ENCODE measurements at places on chromosomes 13 and 19. TPM values are rescaled to one million over a fixed set of nuclear protein-coding genes. Genes with fewer than 3 reads are reported as not detected.

Gene C1QTNF9B
- not detected for total RNA-seq

Gene BEST2
- total RNA-seq: not detected

Gene SULT2A1
- not detected for total RNA-seq

Gene NLRP5
- not detected for total RNA-seq

Gene ADGRE1
- total RNA-seq: not detected

Gene OR7A5
- total RNA-seq: not detected

Gene TEAD2
- 6.9 TPM for total RNA-seq

Gene SMIM44
- total RNA-seq: not detected

Gene KMT2B
- 15.3 TPM for total RNA-seq

Gene PEX11G
- 11.5 TPM for total RNA-seq

Gene RPL28
- total RNA-seq: 162 TPM

Gene CCDC8
- 30.4 TPM for total RNA-seq

Gene CYP2A13
- not detected for total RNA-seq

Gene PRSS57
- not detected for total RNA-seq

Gene PLIN4
- 6.6 TPM for total RNA-seq

Gene ATP4A
- 0.33 TPM for total RNA-seq

Gene C13orf42
- not detected for total RNA-seq

Gene NBEA
- total RNA-seq: 60.4 TPM

Gene LYPD5
- 1.8 TPM for total RNA-seq

Gene DDX39A
- total RNA-seq: 59.4 TPM

Gene COMMD6
- total RNA-seq: 279 TPM

Gene RRAS
- total RNA-seq: 24.0 TPM

Gene SLC8A2
- 0.59 TPM for total RNA-seq

Gene PTGIR
- 21.9 TPM for total RNA-seq

Gene TMEM272
- total RNA-seq: not detected

Gene PLVAP
- total RNA-seq: 322 TPM

Gene RTBDN
- total RNA-seq: not detected

Gene SOX1
- not detected for total RNA-seq

Gene HSPB6
- 17.3 TPM for total RNA-seq

Gene GGACT
- total RNA-seq: 8.7 TPM

Gene ATP4B
- not detected for total RNA-seq

Gene TMEM59L
- 2.0 TPM for total RNA-seq

Gene RNF113B
- not detected for total RNA-seq

Gene ELSPBP1
- not detected for total RNA-seq

Gene AMH
- not detected for total RNA-seq

Gene CYSLTR2
- total RNA-seq: 0.78 TPM

Gene TBXA2R
- 1.2 TPM for total RNA-seq

Gene NXNL1
- total RNA-seq: not detected

Gene SCEL
- total RNA-seq: 1.0 TPM

Gene CEACAM19
- total RNA-seq: 0.78 TPM

Gene PLIN5
- total RNA-seq: 6.9 TPM
